ENCODE measurements at places on chromosomes 1 and 21.

GRCh38 chr1:205936311-205936710 is 6.9 kb downstream of the SLC26A9 start:
- DNase-seq = no peak

- DNase-seq = peak; percentile 68
These were observed 14.0 kb upstream of the ZNF697 start for GRCh38 chr1:119662034-119662437.

GRCh38 chr1:20732071-20732587 is 374 bp downstream of the SH2D5 start:
- peak; percentile 27 for DNase-seq

GRCh38 chr1:2534687-2535441 is 4.8 kb upstream of the HES5 start:
- peak; percentile 59 for DNase-seq

- DNase-seq = peak; percentile 35
These were observed 188.9 kb upstream of the EDN2 start for GRCh38 chr1:41673378-41673777.

DNA sequence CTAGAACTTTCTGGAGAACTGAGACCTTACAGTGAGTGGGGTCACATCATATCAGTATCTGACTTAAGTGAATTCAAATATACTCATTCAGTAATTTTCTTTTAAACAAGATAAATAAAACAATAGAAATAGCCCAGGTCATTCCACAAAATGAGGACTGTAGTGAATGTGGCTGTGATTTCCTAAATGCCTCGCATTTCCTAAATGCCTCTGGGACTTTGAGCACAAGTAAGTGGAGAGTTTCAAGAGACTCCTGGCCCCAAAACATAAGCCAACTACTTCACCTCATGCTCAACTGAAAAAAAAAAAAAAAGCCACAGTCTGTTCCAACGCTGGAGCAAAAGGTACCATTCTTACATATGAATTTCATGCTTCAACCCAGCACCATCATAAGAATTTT is 81.5 kb downstream of the ZNF281 start:
- DNase-seq = no peak

DNA sequence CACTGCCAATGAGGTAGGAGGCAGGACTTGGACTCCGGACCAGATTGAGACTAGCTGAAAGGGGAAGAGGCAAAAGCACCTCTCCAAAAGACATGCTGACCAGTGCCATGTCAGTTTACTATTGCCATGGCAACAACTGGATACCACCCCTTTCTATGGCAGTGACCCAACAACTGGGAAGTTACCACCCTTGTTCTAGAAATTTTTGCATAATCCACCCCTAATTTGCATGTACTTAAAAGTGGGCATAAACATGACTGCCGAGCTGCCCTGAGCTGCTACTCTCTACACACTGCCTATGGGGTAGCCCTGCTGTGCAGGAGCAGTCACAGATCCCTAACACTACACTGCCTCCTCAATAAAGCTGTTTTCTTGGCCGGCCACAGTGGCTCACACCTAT is 19.0 kb upstream of the SLC6A9 start:
- no peak for DNase-seq

DNA sequence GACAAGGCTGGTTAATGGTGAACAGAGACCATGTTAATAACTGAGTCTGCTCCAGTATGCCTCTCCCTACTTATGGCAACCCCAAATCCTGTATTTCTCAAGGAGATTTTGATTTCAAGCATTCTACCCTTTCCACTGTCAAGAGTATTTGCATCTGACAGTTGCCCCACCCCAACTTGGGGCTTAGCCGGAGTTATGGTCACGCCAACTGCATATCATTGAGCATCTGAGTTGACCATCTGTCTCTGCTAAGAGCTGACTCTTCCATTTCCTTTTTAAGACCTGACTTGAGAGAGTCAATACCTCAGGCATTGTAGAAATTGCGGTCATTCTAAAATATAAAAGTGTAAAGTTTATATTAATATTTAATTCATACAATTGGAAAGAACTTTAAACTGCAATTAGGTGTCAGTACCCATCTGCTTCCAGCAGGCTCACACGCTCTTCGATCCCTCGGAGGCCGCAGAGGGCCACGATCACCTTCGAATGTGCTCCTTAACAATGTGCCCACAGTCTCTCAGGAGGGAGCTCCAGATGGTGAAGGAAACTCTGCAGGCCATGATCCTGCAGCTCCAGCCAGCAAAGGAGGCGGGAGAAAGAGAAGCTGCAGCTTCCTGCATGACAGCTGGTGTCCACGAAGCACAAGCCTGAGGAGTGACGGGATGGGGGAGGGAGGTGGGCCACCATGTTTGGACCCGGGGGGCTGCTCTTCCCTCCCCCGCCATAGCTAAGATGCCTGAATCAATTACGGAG is 409.8 kb downstream of the DISC1 start:
- no peak for DNase-seq

- DNase-seq = no peak
These were observed 8.1 kb downstream of the MTHFR start for GRCh38 chr1:11797525-11798216.

DNA sequence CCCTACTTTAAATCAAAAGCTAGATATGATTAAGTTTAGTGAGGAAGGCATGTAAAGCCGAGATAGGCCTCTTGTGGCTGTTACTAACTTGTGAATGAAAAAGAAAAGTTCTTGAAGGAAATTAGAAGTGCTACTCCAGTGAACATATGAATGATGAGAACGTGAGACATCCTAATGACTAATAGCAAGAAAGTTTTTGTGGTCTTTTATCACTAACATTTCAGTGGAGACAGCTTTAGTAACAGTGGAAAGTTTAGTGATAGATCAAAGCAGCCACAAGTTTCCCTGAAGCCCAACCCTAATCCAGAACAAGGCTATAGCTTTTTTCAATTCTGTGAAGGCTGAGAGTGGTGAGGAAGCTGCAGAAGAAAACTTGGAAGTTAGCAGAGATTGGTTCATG is 73.6 kb upstream of the LRRC8B start:
- DNase-seq = no peak

GRCh38 chr1:57198912-57199311 is 224.9 kb downstream of the DAB1 start:
- DNase-seq = no peak

- DNase-seq = no peak
These were observed 17.5 kb downstream of the LRRC71 start for GRCh38 chr1:156937883-156938282.
